ENCODE measurements at places on chromosomes 1 and 21.
A peak's percentile ranks its signal among the peaks of the same experiment; 100 is the strongest.

DNA sequence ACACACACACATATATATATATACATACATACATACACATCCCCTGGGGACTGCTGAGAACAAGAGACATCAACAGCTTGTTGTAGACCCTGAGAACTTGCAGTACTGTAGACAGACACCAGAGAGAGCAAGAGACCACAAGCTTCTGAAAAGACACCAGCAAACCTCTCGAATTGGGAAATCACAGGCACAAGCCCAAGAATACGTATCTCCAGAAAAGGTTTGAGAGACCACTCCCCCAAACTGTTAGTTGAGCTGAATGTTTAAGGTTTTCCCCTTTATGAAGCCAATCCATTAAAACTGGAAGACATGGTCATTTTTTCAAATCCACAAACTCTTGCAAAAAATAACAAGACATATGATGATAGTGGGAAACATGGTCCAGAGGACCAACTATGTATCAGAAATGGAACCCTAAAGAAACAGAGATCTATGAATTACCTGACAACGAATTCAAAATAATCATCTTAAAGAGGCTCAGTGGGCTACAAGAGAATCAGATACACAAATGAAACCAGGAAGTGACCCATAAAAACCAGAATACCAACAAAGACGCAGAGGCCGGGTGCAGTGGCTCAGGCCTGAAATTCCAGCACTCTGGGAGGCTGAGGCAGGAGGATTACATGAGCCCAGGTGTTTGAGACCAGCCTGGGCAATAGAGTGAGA, 45.1 kb downstream of the SLC2A1 start:
- peak; percentile 16 for DNase-seq

GRCh38 chr1:112444269-112444668, 48.3 kb downstream of the CTTNBP2NL start:
- no peak for DNase-seq

- DNase-seq = peak; percentile 16
These were observed 81.4 kb upstream of the CNIH3 start for GRCh38 chr1:224534731-224535130.

DNA sequence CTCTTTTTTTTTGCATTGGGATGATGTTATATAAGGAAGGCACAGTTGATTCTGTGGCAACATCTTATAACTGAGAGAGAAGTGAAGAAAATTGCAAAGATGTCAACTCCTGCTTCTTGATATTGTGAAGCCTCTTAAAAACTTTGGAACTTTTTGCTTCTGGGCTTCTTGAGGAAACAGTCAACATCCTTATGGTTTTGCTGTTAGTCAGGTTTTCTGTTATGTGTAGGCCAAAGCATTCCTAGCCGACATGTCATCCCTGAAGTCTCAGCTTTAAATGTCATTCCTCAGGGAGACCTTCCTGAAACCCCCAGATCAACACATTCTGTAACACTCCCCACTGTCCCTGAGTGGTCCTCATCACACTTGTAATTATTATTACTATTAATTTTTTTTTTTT, 12.6 kb downstream of the FALEC start:
- DNase-seq = no peak

DNA sequence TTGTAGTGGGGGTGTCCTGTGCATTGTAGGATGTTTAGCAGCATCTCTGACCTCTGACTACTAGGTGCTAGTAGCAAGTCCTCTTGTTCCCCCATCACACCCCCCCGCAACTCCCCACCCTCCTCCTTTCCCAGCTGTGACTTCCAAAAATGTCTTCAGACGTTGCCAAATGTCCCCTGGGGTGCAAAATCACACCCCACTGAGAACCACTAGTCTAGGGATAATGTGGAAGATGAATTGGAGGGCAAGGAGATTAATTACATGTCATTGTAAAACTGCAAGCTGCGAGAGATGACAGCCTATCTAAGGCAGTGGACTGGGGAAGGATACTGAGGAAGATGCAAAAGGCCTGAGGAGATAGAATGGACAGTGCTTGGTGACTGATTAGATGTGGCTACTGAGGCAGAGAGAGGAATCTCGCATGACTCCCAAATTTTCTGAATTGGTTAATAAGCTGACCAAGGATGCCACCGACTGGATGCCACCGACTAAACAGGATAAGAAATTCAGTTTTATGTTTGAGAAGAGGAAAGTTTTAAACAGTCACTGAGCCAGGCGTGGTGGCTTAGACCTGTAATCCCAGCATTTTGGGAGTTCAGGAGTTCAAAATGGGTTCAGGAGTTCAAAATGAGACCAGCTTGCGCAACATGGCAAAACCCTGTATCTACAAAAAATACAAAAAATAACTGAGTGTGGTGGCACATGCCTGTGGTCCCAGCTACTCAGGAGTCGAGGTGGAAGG, 3.1 kb upstream of the JAK1 start:
- DNase-seq = no peak

DNA sequence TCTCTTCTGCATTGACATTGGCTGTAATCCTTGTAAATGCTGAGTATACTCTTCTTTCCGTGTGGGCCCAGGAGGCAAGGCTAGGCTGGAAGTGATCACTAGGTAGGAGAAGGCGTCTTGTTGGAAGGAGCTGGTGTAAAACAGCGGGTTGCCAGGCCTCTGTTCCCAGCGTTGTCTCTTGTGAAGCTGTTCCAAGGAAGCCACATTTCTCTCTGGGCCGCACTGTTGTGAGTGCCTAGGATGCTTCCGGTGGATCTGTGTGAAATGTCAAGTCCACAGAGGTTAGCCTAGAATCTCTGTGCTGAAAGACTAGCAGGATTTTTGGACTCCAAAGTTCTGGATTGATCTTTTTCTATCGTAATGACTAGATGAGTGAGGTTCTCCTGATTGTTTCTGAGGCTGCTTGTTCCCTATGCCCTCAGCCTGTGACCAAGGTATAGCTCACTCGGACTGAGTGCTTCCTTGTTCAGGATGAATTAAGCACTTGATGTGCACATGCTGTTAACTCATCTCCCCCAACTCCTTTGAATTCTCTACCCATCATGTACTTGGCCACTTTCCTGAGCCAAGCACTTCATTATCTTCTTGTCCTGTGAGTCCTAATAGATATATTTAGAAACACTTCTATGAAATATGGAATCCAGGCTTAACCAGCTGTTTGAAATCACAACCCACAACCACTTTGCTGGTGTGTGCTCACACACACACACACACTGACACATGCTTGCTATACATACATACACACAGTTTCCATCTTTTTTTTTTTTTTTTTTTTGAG, 63.3 kb downstream of the PBX1 start:
- peak; percentile 93 for DNase-seq

Data from NCI-H187 treated with DMSO at 0.1 percent for 48 hours (cell line).